ENCODE measurements at places on chromosomes 7 and 10. TPM values are rescaled to one million over a fixed set of nuclear protein-coding genes. Genes with fewer than 3 reads are reported as not detected.

FMC1 gene
- polyA plus RNA-seq = 27.7 TPM

PAX4 gene
- not detected for polyA plus RNA-seq

ACSL5 gene
- polyA plus RNA-seq = 48.6 TPM

TRIM73 gene
- 2.8 TPM for polyA plus RNA-seq

KCNH2 gene
- 5.2 TPM for polyA plus RNA-seq

CDNF gene
- 5.3 TPM for polyA plus RNA-seq

GRID1 gene
- polyA plus RNA-seq = not detected

SHTN1 gene
- polyA plus RNA-seq = 0.07 TPM

KLHL7 gene
- 23.4 TPM for polyA plus RNA-seq

GRCh38 chr10:30534465-30535144 is 94.9 kb downstream of the LYZL2 start:
- H3K36me3 ChIP-seq = no peaks in the 10 kb centered on the region
- peak; percentile 72 for DNase-seq
- no peaks in the 10 kb centered on the region for H3K27me3 ChIP-seq
- H3K4me1 ChIP-seq = peaks cover 7% of the 10 kb centered on the region

GRCh38 chr7:1059200-1060091 is 15.1 kb downstream of the GPR146 start:
- H3K27me3 ChIP-seq = no peaks in the 10 kb centered on the region
- no peak overlapping the region for H3K27ac ChIP-seq

DNA sequence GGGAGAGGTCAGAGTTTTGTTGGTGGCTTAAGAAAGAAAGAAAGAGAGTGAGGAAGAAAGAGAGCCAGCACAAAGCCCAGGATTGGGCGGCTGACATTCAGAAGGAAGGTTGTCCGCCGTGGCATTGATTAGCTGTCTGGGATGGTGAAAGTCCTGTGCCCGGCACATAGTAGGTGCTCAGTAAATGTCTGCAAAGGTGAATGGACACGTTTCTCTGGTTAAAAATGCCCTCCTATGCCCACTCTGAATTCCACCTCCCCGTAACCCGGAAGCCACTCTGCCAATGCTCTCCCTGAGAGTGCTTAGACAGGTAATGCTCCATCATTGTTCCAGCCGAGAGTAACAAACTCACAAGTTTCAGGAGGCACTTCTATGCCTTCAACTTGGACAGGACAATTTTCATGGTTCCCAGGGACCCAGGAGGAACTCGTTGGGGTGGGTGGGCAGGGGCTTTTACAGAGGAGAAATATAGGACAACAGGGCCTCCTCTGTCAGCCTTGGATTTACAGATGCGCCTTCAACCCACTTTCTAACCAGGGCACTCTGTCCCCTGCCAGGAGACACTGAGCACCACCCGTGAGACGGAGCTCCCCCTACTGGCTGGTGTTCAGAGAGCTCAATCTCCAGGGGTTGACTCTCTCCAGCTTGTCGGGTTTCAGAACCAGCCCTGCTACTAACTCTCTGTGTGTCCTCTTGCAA is 411.5 kb upstream of the ZMIZ1 start:
- H3K27ac ChIP-seq = no peak overlapping the region
- H3K4me1 ChIP-seq = no peaks in the 10 kb centered on the region
- no peaks in the 10 kb centered on the region for H3K27me3 ChIP-seq
- H3K36me3 ChIP-seq = no peaks in the 10 kb centered on the region

GRCh38 chr7:104971290-104972071 is 42.5 kb upstream of the KMT2E start:
- no peak overlapping the region for H3K27ac ChIP-seq
- no peaks in the 10 kb centered on the region for H3K4me1 ChIP-seq
- no peaks in the 10 kb centered on the region for H3K36me3 ChIP-seq
- H3K27me3 ChIP-seq = no peaks in the 10 kb centered on the region

GRCh38 chr10:111158595-111158994 is 81.8 kb downstream of the ADRA2A start:
- no peak overlapping the region for H3K4me3 ChIP-seq
- no peaks in the 10 kb centered on the region for H3K27me3 ChIP-seq
- H3K27ac ChIP-seq = no peak overlapping the region
- no peak for DNase-seq
- no peaks in the 10 kb centered on the region for H3K4me1 ChIP-seq
- no peaks in the 10 kb centered on the region for H3K36me3 ChIP-seq

- H3K36me3 ChIP-seq = no peaks in the 10 kb centered on the region
- no peak overlapping the region for H3K27ac ChIP-seq
- no peak for DNase-seq
- no peaks in the 10 kb centered on the region for H3K27me3 ChIP-seq
- no peaks in the 10 kb centered on the region for H3K4me1 ChIP-seq
- no peak overlapping the region for H3K4me3 ChIP-seq
These were observed 67.0 kb downstream of the GRID1 start for GRCh38 chr10:86299562-86299961.

- no peaks in the 10 kb centered on the region for H3K27me3 ChIP-seq
- no peak overlapping the region for H3K27ac ChIP-seq
- H3K4me1 ChIP-seq = no peaks in the 10 kb centered on the region
- H3K36me3 ChIP-seq = no peaks in the 10 kb centered on the region
- DNase-seq = no peak
- no peak overlapping the region for H3K4me3 ChIP-seq
These were observed 12.4 kb upstream of the ARHGAP12 start for GRCh38 chr10:31940839-31941653.

DNA sequence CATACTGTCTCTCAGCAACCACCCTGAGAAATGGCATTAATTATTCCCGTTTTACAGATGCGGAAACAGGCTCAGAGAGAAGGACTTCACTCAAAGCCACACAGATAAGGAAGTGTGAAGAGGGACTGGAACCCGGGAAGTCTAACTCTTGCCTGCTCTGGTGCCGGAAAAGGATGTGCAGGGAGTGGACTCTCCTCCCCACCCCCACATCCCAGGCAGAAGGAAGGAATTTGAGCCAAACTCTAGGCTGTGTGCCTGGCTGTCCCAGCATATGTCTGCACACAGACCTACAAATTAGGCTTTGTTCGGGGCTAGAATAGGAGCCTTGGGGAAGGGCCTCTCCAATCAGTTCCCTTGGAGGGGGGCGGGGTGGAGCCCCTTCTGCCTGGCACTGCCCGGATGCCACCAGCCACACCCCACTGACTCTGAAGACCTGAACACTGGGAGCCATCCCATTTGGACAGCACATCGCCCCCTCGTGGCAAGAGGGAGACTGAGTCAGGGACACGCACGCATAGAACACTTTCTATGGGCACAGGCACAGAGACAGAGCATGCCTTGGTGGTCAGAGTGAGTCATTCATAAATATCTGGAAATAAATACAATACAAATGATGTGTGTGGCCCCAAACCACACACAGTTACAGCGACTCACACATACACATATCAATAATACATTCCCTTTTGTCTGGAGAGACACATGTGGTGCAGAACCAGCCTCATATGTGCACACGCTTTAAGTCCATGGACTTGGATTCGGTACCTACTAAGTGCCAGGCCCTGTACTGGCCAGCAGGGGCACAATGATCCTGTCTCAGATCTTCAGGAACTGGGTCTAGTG is 13.1 kb downstream of the LZTS2 start:
- no peaks in the 10 kb centered on the region for H3K36me3 ChIP-seq
- no peak overlapping the region for H3K4me3 ChIP-seq
- peak; percentile 66 for DNase-seq
- H3K4me1 ChIP-seq = peaks cover 5% of the 10 kb centered on the region

GRCh38 chr7:137987968-137988367 is 13.9 kb downstream of the CREB3L2 start:
- H3K27ac ChIP-seq = no peak overlapping the region
- H3K4me1 ChIP-seq = no peaks in the 10 kb centered on the region
- DNase-seq = no peak
- H3K27me3 ChIP-seq = no peaks in the 10 kb centered on the region

GRCh38 chr7:110168010-110168409 is 922.9 kb upstream of the LRRN3 start:
- no peaks in the 10 kb centered on the region for H3K36me3 ChIP-seq
- no peak overlapping the region for H3K27ac ChIP-seq
- H3K4me1 ChIP-seq = no peaks in the 10 kb centered on the region
- H3K27me3 ChIP-seq = no peaks in the 10 kb centered on the region

DNA sequence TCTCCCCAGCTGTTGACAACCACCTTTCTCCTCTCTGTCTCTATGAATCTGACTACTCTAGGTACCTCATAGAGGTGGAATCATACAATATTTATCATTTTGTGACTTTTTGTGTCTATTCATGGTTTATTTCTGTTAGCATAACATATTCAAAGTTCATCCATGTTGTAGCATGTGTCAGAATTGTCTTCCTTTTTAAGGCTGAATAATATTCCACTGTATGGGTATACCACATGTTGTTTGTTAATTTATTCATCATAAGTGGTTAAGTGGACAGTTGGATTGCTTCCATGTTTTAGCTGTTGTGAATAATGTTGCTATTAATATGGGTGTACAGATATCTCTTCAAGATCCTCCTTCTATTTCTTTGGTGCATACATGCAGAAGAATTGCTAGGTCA is 69.9 kb upstream of the COMTD1 start:
- H3K27ac ChIP-seq = no peak overlapping the region
- no peaks in the 10 kb centered on the region for H3K27me3 ChIP-seq
- no peaks in the 10 kb centered on the region for H3K4me1 ChIP-seq
- no peak for DNase-seq
- H3K4me3 ChIP-seq = no peak overlapping the region

DNA sequence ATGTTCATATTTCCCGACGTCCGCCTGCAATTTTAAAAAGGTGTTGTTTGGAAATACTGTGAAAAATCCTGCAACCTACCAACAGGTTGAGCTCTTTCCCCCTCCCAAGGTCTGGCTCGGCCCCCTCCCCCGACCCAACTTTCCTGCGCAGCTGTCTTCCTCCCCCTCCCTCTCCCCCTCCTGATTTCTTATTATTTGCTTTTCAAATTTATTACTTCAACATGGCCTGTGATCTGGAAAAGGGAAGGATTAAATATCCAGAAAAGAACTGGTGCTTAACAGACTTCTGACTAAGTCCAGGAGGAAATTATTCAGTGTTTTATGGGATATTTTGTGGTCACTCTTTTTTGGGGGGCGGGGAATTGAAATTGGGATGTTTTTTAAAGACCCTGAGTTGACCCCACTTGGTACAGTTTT is 2.4 kb downstream of the ARID5B start:
- no peak for DNase-seq
- peaks cover 12% of the 10 kb centered on the region for H3K4me1 ChIP-seq
- H3K4me3 ChIP-seq = peak overlapping the region; percentile 96
- peaks cover 12% of the 10 kb centered on the region for H3K36me3 ChIP-seq
- no peaks in the 10 kb centered on the region for H3K27me3 ChIP-seq

GRCh38 chr10:6211341-6211670 is 8.6 kb downstream of the PFKFB3 start:
- no peaks in the 10 kb centered on the region for H3K27me3 ChIP-seq
- H3K27ac ChIP-seq = no peak overlapping the region
- no peaks in the 10 kb centered on the region for H3K36me3 ChIP-seq
- no peak for DNase-seq
- H3K4me1 ChIP-seq = no peaks in the 10 kb centered on the region

DNA sequence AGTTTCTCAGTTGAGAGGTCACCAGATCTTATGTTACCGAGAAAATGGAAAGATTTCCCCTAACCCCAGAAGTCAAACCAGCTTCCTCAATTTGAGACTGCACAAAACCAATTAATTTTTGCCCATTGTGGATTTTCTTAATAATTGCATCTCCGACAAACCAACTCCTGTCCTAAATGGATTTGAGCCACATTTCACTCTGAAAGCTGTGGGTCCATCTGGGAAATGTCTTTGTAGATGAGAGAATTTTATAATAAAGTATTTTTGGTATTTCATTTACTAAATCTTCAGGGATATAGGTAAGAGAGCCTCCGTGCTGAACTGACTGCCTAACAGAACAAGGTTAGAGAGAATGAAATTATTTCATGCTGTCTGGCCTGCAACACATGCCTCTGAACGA is 99.7 kb upstream of the PDCD4 start:
- H3K27ac ChIP-seq = no peak overlapping the region
- H3K36me3 ChIP-seq = no peaks in the 10 kb centered on the region

DNA sequence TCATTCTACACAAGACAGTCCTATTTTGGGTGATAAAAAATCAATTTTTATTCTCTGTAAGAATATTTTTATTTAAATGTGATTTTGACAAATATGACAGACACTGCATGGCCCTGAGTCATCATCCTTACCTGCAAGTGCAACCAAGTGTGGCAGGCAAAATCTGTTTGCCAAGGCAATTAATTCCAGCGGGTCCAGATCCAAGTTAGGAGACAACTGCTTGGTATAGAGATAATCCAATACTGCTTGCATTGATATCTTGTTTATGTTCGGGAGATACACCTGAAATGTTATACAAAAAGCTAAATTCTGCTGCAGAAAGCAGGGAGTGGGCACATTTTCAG is 66.2 kb downstream of the RHOBTB1 start:
- H3K27me3 ChIP-seq = no peaks in the 10 kb centered on the region
- no peaks in the 10 kb centered on the region for H3K4me1 ChIP-seq
- H3K27ac ChIP-seq = no peak overlapping the region
- DNase-seq = no peak

- no peak for DNase-seq
- H3K4me1 ChIP-seq = no peaks in the 10 kb centered on the region
- H3K27me3 ChIP-seq = no peaks in the 10 kb centered on the region
- no peak overlapping the region for H3K4me3 ChIP-seq
These were observed 48.2 kb downstream of the GSAP start for GRCh38 chr7:77367976-77368375.

- no peaks in the 10 kb centered on the region for H3K4me1 ChIP-seq
- no peak overlapping the region for H3K4me3 ChIP-seq
- no peak for DNase-seq
These were observed 88.2 kb downstream of the GSDME start for GRCh38 chr7:24668927-24669635.

DNA sequence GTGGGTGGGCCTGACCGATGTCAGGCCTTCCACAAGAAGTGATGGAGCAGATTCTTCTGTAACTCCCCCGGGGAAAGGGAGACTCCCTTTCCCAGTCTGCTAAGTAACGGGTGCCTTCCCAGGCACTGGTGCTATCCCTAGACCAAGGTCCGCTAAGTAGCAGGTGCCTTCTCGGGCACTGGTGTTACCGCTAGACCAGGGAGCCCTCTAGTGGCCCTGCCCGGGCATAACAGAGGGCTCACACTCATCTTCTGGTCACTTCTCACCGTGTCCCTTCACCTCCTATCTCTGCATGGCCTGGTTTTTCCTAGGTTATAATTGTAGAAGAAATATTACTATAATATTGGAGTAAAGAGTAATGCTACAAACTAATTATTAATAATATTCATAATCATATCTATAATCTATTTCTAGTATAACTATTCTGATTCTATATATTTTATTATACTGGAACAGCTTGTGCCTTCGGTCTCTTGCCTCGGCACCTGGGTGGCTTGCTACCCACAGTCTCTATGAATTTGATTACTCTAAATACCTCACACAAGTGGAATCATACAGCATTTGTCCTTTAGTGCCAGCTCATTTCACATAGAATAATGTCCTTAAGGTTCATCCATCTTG is 1378.7 kb downstream of the XPNPEP1 start:
- H3K4me1 ChIP-seq = no peaks in the 10 kb centered on the region
- H3K4me3 ChIP-seq = no peak overlapping the region
- H3K36me3 ChIP-seq = no peaks in the 10 kb centered on the region
- DNase-seq = no peak
- no peaks in the 10 kb centered on the region for H3K27me3 ChIP-seq
